ENCODE measurements at places on chromosomes 11 and 22.

GRCh38 chr11:101567071-101567470, 16.7 kb downstream of the TRPC6 start:
- no peak for DNase-seq

DNA sequence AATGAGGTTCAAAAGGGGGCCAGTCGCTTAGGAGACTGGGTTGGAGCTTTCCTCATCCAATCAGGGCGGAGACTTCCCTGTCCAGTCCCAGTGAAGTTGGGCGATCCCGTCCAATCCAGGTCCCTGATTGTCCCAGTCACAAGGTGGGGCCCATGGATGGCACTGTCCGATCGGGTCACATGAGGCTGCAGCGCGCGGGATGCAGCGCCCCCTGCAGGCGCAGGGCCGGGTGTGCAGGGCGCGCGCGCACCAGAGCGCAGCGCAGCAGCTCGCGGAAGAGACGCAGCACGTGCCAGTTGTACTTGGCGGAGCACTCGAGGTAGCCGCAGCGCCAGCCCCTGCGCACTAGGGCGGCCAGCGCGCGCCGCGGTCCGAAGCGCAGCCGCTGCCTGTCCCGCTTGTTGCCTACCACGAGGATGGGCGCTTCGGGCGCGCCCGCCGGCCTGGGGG, 2.3 kb downstream of the RASL10A start:
- DNase-seq, result no peak

GRCh38 chr11:16412525-16413172, 56.3 kb upstream of the SOX6 start:
- DNase-seq, result no peak

GRCh38 chr11:86874304-86875056, 74.1 kb downstream of the PRSS23 start:
- DNase-seq, result no peak

DNA sequence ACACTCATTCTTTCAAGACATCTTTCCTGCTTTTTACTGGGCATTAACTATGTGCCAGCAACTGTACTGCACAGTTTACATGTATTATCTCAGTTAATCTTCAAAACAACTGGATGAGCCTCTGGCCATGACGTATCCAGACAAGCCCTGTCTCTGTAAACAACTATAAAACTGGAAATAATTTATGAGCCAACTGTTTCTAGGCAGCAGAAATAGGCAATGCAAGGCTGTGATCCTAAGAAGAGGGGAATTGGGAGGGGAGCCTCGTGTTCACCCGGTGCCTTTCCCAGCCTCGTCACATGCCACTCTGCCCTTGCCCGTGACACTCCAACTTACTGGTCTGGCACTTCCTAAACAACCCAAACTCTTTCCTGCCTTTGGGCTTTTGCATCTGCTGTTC, 82.8 kb downstream of the FBXO7 start:
- no peak for DNase-seq

GRCh38 chr11:111549869-111550203, 9.3 kb downstream of the LAYN start:
- DNase-seq, result no peak

- DNase-seq, result no peak
Measured at GRCh38 chr11:69079661-69080256, 31.0 kb downstream of the TPCN2 start.

DNA sequence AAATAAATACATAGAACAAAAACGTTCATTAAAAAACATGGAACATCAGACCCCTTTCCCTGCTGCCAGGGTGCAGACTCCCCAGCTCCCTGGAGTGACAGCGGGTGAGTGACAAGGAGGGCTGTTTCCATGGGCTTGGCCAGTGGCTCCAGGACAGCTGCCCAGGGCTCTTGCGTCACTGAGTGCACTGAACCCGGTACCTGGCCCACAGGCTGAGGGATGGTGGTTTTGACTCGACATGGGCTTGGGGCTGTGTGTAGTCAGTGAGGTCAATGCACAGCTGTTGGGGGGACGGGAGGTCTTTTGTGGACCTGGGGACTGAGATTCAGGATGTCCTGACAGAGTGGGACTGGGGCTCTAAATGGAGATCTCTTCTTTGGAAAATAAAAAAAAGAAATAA, 142.1 kb upstream of the B3GAT1 start:
- DNase-seq, result no peak

DNA sequence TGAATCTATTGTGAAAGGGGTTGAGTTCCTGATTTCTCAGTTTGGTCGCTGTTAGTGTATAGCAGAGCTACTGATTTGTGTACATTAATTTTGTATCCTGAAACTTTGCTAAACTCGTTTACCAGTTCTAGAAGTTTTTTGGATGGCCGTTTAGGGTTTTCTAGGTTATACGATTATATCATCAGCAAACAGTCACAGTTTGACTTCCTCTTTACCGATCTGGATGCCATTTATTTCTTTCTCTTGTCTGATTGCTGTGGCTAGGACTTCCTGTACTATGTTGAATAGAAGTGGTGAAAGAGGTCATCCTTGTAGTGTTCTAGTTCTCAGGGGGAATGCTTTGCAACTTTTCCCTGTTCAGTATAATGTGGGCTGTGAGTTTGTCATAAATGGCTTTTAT, 24.6 kb upstream of the OOSP4B start:
- no peak for DNase-seq

GRCh38 chr11:114322934-114323333, 26.7 kb downstream of the NNMT start:
- DNase-seq, result no peak

DNA sequence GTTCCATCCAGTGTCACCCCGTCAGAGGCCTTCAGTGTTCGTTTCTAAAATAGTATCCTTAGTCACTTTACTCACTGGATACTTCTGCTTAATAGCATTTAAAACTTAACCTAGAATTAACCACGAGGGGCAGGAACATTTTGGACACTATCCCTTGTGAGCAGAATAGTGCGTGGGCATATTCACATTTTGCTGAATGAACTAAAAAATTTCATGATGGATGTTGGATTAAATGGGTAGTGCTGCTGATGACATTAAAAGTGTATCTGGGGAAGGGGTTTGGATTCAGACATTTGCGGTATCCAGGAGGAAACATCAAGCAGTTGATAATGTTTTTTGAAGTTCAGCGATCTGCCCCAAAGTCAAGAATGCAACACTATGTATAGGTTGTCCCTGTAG, 750 bp upstream of the NAT10 start:
- DNase-seq, result no peak

DNA sequence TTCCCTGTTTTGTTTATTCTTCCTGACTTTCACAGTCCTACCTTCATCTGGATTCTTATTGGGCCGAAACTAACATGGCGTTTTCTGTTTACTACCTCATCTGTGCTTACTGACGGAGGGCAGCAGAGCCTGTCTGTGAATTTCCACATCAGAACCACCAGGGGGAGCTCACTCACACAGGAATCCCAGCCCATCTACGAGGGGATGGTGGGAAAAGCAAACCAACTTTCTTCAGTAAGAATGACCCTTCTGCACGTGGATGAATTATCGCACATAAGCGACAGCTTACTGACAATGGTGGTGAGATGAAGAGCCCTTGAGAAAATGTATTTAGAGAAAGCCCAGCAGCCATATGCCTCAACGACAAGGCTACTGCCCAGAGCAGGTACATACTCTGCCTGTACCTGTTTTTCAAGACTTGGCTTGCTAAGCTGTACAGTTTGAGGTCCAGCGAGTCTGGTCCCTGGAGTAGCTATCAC, 42.5 kb downstream of the LARGE2 start:
- peak; percentile 9 for DNase-seq

GRCh38 chr11:122900587-122901202, 18.1 kb downstream of the JHY start:
- no peak for DNase-seq

DNA sequence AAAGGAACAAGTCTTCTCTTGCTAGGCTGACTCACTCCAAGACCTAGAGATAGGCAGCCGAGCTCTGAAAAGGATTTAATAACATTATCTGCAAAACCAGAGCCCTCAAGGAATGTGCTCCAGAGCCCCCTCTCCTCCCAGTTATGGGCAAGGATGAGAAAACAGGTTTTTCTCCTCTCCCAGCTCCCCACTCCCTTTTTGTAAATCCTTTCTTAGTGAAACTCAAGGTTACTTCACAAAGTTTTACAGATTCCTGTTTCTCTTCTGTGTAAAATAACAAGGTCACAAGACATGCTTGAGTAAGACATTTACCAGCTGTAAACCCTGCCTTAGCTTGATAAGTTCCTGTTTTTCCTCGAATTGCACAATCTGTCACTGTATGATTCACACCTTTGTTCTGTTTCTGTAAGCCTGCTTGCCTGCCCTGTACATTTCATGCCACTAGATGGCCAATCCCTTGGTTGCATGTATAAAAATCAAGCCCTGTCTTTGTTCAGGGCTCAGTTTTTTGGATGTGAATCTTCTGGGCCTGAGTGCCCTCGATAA, 489.4 kb downstream of the KCNA4 start:
- DNase-seq, result no peak

GRCh38 chr22:47369431-47370015, 607.1 kb downstream of the TBC1D22A start:
- DNase-seq, result no peak

- DNase-seq, result no peak
Measured at GRCh38 chr22:45483319-45483718, 19.4 kb upstream of the FBLN1 start.

- DNase-seq, result no peak
Measured at GRCh38 chr11:121755906-121756305, 303.1 kb upstream of the SORL1-AS1 start.
